BE2C (cell line): ENCODE measurements at places on chromosomes 2 and 18.

GRCh38 chr2:218307415-218308090 lies 15.2 kb upstream of the TMBIM1 start:
- DNase-seq, result no peak

- DNase-seq, result no peak
These were observed 32.7 kb downstream of the SFT2D3 start for GRCh38 chr2:127733816-127734537.

DNA sequence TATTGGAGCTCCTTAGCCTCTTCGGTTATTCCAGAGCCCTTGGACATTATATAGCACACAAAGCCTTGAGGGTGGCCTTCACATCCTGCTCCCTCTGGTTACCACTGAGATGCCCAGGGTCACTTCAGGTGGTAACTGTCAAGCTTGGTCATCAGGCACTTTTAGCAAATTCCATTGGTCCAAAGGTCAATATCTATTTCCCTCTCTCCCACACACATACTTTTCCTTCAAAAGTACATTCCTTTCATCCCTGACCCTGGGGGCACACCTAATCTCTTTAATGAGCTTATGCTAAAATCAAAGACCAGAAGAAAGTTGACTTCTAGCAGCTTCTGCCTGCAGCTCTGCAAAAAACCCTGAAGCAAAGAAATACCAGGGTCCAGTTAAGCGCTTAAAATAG lies 172.0 kb upstream of the NRP2 start:
- DNase-seq, result no peak

DNA sequence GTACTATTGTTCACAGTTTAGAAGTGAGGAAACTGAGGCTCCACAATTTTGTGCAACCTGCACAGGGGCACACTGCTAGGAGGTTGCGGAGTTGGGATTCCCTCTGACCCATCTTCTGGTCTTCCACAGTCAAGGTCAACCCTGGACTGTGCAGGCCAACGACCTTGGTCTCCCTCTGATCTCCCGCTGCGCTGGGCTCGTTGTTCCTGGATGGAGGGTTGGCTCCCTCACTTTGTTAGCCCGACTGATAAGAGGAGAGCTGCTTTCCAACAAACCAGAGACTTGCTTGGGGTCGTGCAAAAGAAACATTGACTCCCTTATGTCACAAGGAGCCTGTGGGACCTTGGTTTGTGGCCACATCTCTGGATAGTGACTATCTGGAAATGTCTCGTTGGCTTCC lies 187.6 kb downstream of the MYCN start:
- DNase-seq, result peak; percentile 100

DNA sequence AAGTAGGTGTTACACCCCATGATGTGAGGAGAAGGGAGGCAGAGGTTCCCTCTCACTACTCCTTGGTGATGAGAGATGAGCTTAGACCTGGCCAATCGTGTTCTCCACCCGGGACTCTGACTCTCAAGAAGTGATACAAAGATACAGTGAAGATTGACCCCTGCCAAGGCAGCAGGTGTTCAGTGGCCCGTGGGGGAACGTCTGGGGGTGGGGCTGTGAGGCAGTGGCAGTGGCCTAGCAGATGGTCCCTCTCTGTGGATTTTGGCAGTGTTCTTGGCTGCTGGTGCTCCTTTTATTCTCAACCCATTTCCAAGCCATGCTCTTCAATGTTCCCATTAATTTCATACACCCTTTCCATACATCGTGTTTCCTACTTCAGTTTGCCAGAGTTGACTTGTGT lies 120.4 kb upstream of the NEDD4L start:
- DNase-seq, result no peak

DNA sequence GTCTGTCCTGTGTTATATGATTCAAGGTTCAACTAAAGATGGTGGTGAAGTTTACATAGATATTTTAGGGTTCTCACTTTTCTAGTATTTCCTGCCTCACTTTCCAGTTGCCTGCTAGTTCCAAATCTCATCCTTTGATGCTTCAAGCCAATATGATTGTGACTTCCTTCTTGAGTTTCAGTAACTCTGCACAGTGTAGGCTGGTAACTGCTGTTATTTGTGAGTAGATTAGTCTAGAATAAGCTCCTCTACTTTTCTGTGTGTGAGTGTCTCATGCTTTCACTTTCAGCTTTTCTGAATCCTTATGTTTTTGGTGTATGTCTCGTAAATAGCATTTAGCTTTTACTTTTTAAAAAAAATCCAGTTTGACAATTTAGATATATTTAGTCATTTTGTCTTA lies 42.6 kb downstream of the GALNT1 start:
- DNase-seq, result no peak

GRCh38 chr2:239255628-239256349 lies 145.0 kb downstream of the HDAC4 start:
- no peak for DNase-seq

GRCh38 chr2:48771241-48772014 lies 15.9 kb upstream of the LHCGR start:
- no peak for DNase-seq

GRCh38 chr2:98479371-98479770 lies 34.7 kb downstream of the INPP4A start:
- no peak for DNase-seq

GRCh38 chr2:42971947-42972736 lies 179.8 kb upstream of the HAAO start:
- DNase-seq, result no peak

GRCh38 chr2:160317181-160318099 lies 117.4 kb upstream of the ITGB6 start:
- no peak for DNase-seq

- no peak for DNase-seq
These were observed 249.2 kb upstream of the GCFC2 start for GRCh38 chr2:75959724-75960471.

DNA sequence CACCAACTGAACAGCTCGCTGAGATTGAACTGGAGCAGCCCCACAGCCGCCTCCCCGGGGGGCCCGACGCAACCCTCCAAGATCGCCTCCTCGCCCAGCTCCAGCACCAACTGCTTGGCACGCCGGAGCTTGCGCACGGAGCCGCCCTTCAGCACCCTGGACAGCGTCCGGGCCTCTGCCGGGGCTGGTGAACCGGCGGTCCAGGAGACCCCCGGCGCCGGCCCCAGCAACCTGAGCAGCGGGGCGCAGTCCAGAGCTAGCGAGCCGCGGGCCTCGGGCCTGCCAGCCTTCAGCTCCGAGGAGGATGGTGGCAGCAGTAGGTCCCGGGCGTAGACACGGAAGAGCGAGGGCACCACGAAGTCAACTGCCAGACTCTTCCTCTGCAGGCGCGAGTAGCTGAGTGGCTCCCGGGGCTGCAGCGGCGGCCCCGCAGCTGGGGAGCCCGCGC lies 1.2 kb downstream of the ALK start:
- DNase-seq, result peak; percentile 55

DNA sequence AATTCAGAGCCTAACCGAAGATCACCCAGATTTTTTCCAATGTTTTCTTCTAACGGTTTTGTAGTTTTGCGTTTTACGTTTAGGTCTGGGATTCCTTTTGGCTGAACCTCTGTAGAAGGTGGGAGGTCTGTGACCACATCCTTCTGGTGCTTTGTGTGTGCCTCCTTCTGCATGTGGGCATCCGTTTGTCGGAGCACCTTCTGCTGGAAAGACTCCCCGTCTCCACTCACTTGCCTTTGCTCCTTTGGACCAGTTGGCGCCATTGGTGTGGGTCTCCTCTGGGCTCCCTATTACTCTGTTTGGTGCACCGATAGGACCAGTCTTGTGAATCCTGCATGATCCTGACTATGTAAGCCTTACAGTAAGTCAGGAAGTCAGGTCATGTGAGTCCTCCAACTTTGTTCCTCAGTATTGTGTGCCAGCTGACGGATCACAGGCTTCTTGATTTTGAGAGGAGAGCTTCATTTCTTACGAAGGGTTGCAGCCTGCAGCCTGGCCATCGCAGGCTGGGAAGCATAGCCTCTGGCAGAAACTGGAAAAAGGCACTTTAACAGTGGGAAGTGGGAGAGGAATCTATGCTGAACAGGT lies 13.6 kb downstream of the AQP12A start:
- DNase-seq, result no peak

DNA sequence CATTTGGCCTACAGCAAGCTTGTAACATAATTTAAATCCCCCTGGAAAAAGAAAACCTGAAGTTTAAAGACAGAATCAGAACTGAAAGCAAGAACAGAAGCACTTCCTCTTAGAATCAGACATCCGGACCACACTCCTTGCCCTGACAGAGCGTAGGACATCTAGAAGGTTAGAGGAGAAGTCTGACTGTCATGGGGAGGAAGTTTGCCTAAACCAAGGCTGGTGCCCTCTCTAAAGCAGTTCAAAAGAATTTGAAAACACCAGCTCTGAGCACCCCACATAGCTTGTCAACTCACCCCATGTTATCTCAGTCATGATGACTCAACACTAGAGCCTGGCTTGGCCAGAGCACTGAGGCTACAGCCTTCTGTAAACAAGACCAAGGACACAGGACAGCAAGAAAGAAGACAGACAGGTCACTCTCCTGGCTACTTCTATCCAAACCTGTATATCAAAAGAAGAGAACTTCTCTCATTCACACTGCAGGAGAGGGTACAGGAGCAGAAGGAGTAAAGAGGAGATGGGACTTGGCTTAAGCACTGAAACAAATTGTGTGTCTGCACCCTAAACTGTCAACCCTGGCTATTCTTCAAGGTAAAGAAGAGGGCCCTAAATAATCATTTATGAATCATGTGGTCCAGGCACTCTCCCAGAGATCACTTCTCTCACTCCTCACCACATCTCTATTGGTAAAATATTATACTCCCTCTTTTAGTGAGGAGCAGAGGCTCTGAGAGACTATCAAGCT lies 198.6 kb downstream of the MEMO1 start:
- DNase-seq, result no peak

DNA sequence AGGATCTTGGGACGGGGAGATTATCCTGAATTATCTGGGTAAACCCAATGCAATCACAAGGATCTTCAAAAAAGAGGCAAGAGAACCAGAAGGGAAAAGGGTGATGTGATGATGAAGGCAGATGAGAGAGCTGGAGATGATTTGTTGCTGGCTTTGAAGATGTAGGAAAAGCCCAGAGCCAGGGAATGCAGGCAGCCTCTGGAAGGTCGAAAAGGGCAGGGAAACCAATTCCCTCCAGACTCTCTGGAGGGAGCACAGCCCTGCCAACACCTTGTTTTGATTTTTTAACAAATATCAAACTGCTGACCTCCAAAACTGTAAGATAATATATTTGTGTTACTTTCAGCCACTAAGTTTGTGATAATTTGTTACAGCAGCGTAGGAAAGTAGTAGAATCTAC lies 48.9 kb upstream of the IL1R2 start:
- DNase-seq, result no peak

DNA sequence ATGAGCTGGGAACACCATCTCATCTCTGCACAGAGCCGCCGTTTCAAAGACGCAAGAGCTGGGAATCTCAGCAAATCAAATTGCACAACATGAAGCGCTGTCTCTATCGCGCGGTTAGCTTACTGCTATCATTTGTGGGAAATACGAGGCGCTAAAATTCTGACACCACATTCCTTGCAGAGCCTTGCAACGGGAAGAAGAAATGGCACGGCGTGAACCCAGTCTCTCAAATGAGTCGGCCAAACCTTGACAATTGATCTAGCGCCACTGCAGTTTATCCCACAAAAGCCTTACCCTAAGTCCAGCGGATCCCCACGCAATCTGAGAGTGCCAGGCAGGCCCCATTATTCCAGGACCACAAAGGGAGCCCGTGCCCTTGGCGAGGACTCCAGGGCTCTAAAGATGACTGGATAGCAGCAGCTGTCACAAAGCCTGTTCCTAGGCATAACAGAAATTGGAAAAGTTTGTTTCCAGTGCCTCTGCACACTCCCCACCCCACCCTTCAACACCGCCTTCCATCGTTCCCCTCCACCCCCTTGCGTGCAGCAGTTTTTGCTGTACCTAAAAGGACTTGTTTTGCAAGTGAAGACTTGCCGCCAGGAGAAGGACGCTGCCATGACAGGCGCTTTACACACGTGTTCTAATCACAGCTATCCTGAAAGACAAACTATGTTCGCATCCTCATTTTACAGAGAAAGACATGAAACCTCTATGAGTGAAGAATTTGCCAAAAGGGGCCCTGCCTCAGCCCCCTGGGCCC lies 252.4 kb downstream of the EIPR1 start:
- no peak for DNase-seq
